ENCODE measurements at places on chromosomes 6 and 20.

DNA sequence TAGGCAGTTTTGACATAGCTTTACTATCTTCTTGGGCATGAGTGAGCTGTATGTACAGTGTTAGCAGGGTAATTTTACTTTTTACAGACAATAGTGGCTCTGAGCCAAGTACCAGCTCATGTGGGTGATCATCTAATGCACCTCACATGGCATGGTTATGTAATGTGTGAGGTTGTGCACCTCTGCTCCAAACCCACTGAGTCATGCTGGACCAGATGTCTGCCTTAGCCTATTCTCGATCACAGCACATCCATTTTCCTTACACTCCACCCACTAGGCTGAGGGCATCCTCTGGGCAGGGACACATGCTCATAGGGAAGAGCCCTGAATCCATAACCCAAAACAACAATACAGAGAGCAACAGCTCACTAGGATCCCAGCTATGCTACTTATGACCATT, 71.6 kb upstream of the FBXL4 start:
- DNase-seq = no peak

- no peak for DNase-seq
These were observed 80.7 kb downstream of the OLIG3 start for GRCh38 chr6:137413482-137413881.

- DNase-seq = no peak
These were observed 238.5 kb downstream of the GMPR start for GRCh38 chr6:16476861-16477260.

DNA sequence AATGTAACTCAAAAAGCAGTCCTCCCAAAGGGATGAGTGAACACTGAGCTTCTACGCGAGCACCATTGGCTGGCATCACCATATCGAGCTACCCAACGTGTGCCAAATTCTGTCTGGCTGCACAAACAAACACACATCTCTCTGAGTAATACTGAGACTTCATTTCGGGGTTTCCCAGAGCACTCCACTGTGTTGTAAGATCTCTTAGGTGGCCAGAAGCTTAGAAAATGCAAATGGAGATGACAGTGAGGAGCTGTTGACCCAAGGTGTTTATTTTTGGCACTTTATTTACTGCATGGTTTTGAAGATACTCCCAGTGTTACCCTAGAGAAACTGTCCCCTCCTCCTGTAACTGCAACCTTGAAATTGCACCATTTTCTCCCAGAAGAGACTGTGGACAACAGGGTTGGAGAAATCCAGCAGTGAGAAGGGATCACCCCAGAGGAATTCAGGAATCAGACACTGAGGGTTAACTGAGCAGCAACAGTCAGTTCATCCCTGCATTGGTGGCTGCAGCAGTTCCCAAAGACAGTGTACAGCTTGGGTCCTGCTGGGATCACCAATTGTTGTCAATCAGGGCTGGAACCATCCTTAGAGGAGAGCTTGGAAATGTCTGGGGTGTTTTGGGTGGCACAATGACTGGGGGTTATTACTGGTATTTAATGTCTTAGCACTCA, 1.0 kb upstream of the RIPOR2 start:
- peak; percentile 33 for DNase-seq

- no peak for DNase-seq
These were observed 33.7 kb downstream of the PAX1 start for GRCh38 chr20:21739161-21739560.
